Activated CD8-positive, alpha-beta memory T cell treated with anti-CD3 and anti-CD28 coated beads, Interleukin-2, amount 10 ng/mL, durations not matched to agents 7 days and 5 days (primary cell): ENCODE measurements at places on chromosomes 11 and 22.

- no peak for DNase-seq
These were observed 7.0 kb downstream of the TNNI2 start for GRCh38 chr11:1845561-1846452.

GRCh38 chr11:134527382-134528243 is 115.6 kb upstream of the B3GAT1 start:
- peak; percentile 4 for DNase-seq

DNA sequence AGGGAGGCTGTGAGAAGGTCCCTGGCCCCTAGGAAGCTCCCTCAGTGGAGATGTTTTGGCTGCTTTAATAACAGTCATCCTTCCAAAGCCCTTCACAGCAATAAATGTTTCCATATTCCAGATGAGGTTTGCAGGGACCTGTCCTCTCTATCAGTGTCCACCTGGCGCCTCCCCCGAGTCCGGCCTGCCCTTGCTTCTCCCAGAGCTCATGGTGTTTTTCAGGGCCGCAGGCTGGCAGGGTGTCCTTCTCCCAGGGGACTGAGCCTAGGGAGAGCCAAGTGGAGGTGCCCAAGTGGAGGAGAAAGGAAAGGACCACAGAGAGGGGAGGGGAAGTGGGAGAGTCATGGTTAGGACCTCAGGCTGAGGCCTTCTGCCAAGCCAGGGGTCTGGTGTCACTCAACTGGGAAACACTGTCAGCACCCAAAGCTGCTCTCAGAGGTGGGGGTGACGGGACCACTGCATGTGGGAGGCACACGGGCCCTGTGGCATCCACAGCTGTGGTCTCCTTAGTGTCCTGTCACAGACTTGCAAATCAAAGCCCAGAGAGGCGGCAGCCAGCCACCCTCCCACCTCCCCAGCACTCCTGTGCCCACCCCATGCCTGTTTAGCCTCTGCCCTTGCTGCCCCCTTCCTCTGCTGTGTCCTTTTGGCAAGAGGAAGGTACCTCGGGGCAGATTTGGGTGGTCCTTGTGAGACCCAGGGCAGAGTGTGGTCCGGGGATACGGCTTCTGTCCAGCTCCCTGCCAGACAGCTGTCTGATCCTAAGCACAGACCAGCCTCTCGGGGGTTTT is 6.4 kb downstream of the DERL3 start:
- DNase-seq: no peak

- DNase-seq: no peak
These were observed 6.3 kb downstream of the TNNI2 start for GRCh38 chr11:1845095-1845429.

GRCh38 chr11:113992459-113993110 is 17.7 kb downstream of the HTR3A start:
- no peak for DNase-seq

- no peak for DNase-seq
These were observed 110.8 kb upstream of the TMEM45B start for GRCh38 chr11:129704831-129705230.
